Fibroblast of lung (primary cell): ENCODE measurements at places on chromosomes 12 and 14. TPM values are rescaled to one million over a fixed set of nuclear protein-coding genes. Genes with fewer than 3 reads are reported as not detected.

Gene CNOT2
- 116 and 124 TPM in 2 replicates for total RNA-seq

Gene PFDN5
- 735 and 788 TPM in 2 replicates for total RNA-seq

Gene CCDC175
- not detected in 2 replicates for total RNA-seq

Gene KRT72
- total RNA-seq, result not detected in 2 replicates

Gene PLD4
- under 0.01 and 0.17 TPM in 2 replicates for total RNA-seq

Gene PTCSC3
- total RNA-seq, result not detected in 2 replicates

Gene SLC17A8
- total RNA-seq, result not detected in 2 replicates

Gene TMEM63C
- 0.66 TPM in 1 of 2 replicates, not detected in the other for total RNA-seq

Gene SPPL3
- total RNA-seq, result 5.1 and 7.1 TPM in 2 replicates

Gene B4GALNT3
- total RNA-seq, result not detected in 2 replicates

Gene VWF
- 0.26 and 1.7 TPM in 2 replicates for total RNA-seq

Gene NELL2
- 0.17 and 0.26 TPM in 2 replicates for total RNA-seq

Gene MYH7
- total RNA-seq, result not detected in 2 replicates

Gene ANAPC7
- 44.9 and 49.5 TPM in 2 replicates for total RNA-seq

Gene BDKRB1
- total RNA-seq, result 16.7 and 22.5 TPM in 2 replicates

Gene CCDC197
- not detected in 2 replicates for total RNA-seq

Gene KRT74
- total RNA-seq, result not detected in 2 replicates

Gene PPP1R13B
- total RNA-seq, result 1.3 and 2.0 TPM in 2 replicates

Gene INHBC
- not detected in 2 replicates for total RNA-seq

Gene C12orf42
- not detected in 2 replicates for total RNA-seq

Gene GNG2
- 19.0 and 21.5 TPM in 2 replicates for total RNA-seq

Gene RND1
- total RNA-seq, result under 0.01 and 0.17 TPM in 2 replicates

Gene TSPAN9
- total RNA-seq, result 26.7 and 35.2 TPM in 2 replicates
